ENCODE measurements at places on chromosomes 7 and 10.

- no peak for DNase-seq
Observed at GRCh38 chr10:31268444-31269303, 50.3 kb upstream of the ZEB1 start.

- no peak for DNase-seq
Observed at GRCh38 chr10:122457934-122458333, 3.4 kb upstream of the HTRA1 start.

- no peak for DNase-seq
Observed at GRCh38 chr10:128087146-128087883, 38.9 kb downstream of the MKI67 start.

GRCh38 chr10:70331486-70332268 lies 47.9 kb upstream of the NPFFR1 start:
- no peak for DNase-seq

- DNase-seq, result no peak
Observed at GRCh38 chr7:113763226-113763625, 155.6 kb downstream of the PPP1R3A start.

GRCh38 chr7:148218603-148219002 lies 372.0 kb upstream of the C7orf33 start:
- no peak for DNase-seq

- no peak for DNase-seq
Observed at GRCh38 chr10:89644691-89644966, 413 bp downstream of the PANK1 start.

DNA sequence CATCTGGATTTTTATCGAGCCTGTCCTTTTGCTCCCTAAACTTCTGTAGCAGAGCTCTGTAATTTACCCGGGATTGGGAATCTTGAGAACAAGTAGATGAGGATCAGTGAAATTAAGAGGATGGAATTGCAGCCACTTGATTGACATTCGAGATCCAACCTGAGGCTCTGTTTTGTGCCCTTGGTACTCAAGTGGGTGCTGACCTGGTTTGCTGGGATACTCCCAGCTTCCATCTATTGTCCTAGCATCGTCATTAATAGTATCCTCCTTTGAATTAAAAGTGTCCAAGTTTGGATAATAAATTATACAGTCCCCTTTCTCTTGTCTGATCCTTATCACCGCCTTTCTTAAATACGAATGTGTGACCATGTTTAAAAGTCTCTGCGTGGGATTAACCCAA lies 17.1 kb downstream of the CELF2 start:
- no peak for DNase-seq

DNA sequence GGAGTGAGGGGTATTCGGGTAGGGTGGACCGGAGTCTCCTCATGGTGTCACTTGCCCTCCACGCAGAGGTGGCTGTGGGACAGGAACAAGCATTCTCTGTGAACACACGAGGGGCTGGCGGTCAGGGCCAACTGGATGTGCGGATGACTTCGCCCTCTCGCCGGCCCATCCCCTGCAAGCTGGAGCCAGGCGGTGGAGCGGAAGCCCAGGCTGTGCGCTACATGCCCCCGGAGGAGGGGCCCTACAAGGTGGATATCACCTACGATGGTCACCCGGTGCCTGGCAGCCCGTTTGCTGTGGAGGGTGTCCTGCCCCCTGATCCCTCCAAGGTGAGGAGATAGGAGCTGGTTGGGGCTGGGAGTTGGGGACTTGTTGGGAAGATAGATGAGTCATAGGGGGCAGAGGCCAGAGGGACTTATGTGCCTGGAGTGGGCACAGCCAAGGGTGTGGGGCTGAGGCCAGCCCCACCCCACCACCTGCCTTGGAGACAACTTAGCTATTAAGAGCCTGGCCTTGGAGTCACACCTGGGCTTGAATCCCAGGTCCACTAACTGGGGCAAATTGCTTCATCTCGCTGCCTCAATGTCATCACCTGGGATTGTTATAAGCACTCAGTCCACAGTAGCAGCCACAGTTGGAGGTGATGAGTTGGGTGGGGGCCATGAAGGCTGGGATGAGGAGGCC lies 13.9 kb downstream of the FLNC start:
- no peak for DNase-seq

DNA sequence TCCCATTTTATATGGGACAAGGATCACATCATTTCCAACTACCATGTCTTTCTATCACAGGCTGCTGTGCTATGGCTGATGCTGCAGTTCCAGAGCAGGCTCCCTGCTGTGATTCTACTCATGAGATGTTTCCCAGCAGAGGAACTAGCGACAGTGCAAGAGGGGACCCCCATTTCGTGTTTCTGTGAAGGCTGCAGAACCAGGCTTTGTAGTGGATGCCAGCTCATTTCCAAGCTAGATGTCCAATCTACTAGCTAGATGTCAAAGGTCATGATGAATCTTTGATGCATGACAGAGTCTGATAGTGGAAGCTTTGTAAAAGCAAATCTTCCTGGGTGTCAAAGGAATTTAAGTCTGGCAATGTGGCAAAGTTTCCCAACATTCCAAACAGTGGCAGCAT lies 21.2 kb upstream of the MYO3A start:
- no peak for DNase-seq

- no peak for DNase-seq
Observed at GRCh38 chr7:54888067-54888733, 129.2 kb upstream of the SEC61G start.

DNA sequence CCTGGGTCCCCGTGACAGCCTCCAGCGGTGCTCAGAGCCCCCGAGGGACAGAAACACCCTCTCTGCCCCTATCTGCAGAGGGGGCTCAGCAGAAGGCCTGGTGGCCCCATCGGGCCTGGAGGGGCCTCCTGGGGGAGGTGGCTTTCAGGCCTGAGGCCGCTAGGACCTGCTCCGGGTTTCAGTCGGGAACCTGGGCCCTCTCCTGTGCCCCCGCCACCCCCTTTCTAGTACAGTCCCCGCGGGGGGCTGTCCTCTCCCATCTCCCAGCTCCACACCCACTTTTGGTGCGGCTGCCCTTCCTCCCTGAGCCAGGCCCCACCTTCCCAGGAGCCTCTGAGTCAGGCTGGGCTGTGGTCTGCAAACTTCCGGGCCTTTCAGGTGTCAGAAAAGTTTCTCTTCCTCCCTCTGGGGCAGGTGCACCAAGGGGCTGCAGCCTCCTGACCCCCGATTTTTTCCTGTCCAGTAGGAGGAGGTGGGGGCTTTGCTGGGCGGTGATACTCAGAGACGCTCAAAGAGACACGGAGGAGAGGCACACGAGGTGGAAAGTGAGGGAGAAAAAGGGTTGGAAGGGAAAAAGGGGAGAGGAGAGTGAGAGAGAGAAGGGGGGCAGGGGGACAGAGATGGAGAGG lies 692 bp downstream of the CARD11 start:
- DNase-seq, result peak; percentile 53

- DNase-seq, result no peak
Observed at GRCh38 chr10:9895453-9895852, 1122.2 kb upstream of the CELF2 start.

- no peak for DNase-seq
Observed at GRCh38 chr10:104040862-104041789, 44.6 kb downstream of the COL17A1 start.

- no peak for DNase-seq
Observed at GRCh38 chr10:18449611-18450026, 201.8 kb downstream of the NSUN6 start.

GRCh38 chr10:46017733-46018132 lies 12.7 kb downstream of the NCOA4 start:
- no peak for DNase-seq

DNA sequence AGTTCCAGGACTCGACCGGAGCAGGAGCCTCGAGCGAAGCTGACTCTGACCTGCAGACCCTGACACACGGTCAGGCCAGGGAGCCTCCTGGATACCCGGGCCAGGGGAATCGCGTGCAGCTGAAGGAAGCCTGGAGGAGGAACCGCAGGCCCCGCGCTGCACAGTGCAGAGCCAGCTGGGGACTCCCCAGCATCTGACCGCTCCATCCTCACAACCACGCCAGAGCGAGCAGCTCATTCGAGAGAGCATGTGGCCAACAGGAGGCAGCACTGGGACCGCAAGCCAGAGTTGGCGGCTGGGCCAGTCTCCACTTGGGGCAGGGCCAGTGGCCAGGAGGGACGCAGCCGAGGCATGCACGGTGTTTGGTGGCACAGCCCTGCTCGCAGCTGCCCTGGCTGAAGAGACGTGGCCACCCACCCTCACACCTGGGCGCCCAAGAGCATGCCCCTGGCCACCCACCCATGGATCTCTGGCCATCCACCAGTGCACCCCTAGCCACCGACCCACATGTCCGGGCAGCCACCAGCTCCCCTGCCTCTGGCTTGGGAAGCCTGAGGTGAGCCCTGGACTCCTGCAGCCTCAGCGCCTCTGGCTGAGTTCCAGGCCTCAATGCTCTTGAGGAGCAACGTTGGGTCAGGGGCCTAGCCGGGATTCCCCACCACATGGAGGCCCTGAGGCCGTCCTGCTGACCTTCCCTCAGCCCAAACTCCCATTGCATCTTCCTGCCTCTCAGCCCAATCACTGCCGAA lies 213.9 kb downstream of the ELFN1 start:
- DNase-seq, result no peak

- no peak for DNase-seq
Observed at GRCh38 chr7:36741866-36742265, 17.6 kb upstream of the AOAH start.

GRCh38 chr10:71487726-71488125 lies 91.0 kb downstream of the CDH23 start:
- DNase-seq, result no peak

DNA sequence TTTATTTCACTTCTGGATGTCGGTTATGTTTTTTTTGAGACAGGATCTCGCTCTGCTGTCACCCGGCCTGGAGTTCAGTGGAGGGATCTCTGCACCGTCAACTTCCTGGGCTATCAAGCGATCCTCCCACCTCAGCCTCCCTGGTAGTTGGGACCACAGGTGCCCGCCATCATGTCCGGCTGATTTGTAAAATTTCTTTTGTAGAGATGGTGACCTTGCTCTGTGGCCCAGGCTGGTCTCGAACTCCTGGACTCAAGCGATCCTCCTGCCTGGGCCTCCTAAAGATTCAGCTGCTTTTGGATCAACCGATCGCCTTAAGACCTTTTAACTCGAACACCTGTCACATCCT lies 606 bp upstream of the RABGEF1 start:
- no peak for DNase-seq

DNA sequence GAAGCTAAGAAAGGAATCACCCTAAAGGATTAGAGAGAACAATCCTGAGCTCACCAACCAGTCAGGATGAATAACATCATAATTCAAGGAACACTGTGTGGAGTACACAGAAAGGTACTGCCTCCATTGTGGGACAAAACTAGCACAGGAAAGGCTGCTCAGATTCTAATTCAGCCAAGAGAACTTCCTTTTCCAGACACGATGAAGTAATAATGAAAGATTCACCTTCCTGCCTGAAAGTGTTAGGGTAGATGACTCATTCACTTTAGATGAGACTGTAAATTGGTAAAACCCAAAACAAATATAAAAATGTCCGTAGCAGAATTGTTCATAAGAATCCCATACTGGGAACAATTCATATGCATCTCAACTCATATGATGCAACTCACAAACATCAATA lies 167.2 kb downstream of the CDC14C start:
- DNase-seq, result no peak
